ENCODE measurements at places on chromosomes 1 and 21. TPM values are rescaled to one million over a fixed set of nuclear protein-coding genes. Genes with fewer than 3 reads are reported as not detected.

The S100A6 gene
- polyA plus RNA-seq, result 2,413 TPM

The TNNT2 gene
- 4.0 TPM for polyA plus RNA-seq

The CTXND2 gene
- 0.02 TPM for polyA plus RNA-seq

The G0S2 gene
- polyA plus RNA-seq, result 44.6 TPM

The ADORA1 gene
- 0.81 TPM for polyA plus RNA-seq

The AKT3 gene
- 7.1 TPM for polyA plus RNA-seq

Data from lung (tissue), 17 donors.